NCI-H1436 (cell line): ENCODE measurements at places on chromosomes 5 and 9.
A peak's percentile ranks its signal among the peaks of the same experiment; 100 is the strongest.

DNA sequence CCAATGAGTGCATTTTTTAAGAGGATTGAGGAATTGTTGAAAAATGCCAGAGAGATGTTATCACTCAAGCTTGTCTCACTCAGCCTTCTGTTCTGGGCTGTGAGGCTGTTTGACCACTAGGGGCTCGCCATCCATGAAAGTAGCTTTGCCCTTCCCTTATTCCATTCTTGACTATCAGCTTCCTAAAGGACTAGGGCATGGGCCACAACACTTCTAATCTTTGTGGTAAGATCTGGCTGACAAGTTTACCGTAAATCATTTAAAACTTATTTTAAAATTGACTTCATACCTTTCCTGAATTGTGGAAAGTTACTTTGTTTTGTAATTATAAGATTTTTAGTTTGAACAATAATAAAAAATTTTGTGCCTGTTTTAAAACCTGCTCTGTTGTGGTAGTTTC, 49.5 kb downstream of the TJP2 start:
- no peak for DNase-seq

DNA sequence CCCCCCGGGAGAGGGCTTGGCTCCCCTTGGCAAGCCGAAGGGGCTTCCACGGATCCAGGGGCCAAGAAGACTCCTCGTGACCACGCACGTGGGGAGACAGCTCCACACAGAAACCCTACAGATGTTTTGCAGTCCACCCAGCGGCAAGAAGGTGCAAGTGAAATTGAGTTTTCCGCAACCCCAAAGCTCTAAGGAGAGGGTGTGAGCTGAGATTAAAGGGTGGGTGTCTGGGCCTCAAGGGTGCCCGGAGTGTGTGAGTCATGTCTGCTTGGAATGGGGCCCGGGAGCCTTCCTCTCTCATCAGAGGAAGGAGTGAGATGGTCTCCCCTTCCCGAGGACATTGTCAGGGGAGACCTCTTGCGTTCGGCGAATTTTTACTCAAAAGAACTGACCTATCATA, 79.1 kb downstream of the OLFM1 start:
- DNase-seq = no peak

- no peak for DNase-seq
These were observed 99.3 kb downstream of the PDZD2 start for GRCh38 chr5:31738199-31738598.

GRCh38 chr5:64451551-64451950, 54.3 kb upstream of the RGS7BP start:
- no peak for DNase-seq

DNA sequence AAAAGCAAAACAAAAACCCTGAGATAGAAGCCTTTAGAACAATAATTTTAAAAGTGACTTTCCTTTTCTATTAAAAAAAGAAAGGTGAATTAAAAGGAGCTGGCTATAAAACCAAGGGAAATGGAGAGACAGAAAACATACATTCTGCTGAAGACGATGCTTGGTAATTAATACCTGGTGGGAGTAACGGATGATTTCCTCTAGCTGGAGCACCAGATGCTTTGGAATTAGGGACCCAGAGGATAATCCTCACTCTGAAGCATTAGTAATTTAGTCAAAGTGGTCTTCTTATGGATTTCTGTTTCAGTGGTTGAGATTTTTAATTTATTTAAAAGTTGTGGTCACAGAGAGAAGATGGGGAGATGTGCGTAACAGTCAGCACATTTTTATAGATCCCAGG, 982.5 kb downstream of the TLE4 start:
- DNase-seq = no peak

DNA sequence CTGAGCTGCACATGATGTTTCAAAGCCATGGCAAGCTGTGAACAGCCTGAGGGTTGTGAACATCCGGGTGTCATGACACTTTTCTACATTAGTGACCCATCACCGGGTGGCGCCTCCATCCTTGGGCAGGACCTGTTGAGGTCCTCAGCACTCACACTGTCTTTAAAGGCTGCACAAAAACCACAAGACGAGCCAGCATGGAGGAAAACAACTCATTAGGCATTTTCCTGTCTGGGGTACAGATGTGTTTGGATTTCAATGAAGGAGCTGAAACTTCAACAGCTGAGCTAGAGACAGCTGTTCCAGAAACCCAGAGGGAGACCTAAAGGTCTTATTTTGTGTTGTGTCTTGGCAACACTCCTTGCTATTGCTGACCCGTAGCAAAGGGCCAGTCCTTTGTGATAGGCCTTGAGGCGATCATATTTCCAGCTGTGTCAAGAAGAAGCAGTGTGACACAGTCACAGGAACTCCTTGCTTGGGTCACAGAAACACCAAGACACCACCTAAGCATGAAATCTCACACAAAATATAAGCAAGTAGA, 151.8 kb upstream of the VLDLR start:
- DNase-seq = no peak

GRCh38 chr9:122580360-122580759, 2.8 kb downstream of the OR1L8 start:
- DNase-seq = no peak

DNA sequence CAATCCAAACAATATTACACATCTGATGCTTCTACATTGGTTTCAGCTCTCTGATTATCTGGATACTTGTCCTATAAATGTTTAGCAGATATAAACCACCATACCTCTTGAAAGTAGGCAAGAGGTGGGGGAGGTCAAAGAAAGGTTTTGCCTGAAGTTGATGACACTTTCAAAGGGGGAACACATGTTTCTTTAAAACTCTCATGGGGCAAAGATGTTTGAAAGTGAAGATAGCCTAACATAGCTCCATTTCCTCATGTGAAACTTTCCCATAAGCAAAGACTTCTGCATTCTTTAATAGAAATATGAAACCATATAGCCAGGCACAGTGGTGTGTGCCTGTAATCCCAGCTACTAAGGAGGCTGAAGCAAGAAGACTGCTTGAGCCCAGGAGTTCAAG, 62.1 kb downstream of the CETN3 start:
- DNase-seq = no peak

DNA sequence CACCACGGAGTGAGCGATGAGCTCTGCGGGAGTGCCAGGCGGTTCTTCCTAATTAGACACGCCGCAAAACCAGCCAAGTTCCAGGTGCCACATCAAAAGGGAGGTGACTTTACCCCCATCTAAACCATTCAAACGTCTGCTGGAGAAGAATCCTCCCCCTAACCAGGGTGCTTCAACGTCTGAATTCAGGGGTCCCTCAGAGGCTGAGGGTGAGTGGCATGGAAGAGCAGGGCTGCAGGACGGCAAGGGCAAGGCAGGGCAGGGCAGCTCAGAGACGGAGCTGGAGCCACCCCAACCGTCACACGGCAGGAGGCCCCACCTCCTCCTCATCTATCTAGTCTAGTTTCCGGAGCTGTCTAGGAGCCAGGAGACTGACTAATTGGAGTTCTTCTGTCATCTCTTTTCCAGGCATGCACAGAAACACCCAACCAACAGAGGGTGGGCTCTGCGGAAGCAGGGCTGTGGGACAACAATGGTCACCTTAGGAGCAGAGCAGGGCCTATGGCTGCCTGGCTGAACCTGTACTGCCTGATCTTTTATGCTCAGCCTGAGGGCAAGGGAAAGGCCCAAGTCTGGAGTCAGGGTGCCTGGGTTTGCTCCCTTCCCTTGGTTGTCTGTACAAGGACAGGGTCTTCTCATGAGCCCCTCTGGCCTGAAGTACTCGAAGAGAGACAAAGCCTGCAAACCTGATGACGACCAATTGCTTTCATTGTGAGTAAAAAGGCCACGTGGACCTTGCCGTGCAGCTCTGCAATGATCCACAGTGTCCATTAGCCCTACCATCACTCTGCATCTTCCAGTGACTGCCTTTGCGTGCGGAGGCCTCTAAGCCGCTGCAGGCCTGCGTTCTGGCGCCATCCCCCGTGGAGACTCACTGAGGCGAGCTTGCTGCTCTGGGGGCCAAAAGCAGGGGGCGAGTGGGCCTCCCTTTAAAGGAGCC, 81.0 kb upstream of the SLC25A51 start:
- DNase-seq = peak; percentile 64

DNA sequence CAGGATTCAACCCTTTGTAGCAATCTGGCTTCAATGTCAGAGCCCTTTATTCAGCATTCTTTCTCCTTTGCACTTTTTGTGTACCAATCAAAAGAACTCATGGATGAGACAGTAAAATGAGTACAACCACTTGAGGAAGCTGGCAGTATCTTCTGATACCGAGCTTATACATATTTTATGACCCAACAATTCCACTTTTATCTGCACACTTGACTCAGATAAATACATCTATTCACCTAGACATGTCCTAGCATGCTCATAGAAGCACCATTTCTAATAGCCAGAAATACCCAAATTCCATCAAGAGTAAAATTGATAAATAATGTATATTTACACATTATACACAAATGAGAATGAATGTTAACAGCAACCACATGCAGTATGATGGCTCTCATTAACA, 111.2 kb upstream of the PTGER4 start:
- DNase-seq = no peak
